ENCODE measurements at places on chromosomes 2 and 18. TPM values are rescaled to one million over a fixed set of nuclear protein-coding genes. Genes with fewer than 3 reads are reported as not detected.

ANKRD53 gene
- total RNA-seq: 1.3 TPM

GALNT14 gene
- 84.6 TPM for total RNA-seq

GRCh38 chr2:233247744-233248143, 3.7 kb upstream of the ATG16L1 start:
- H3K36me3 ChIP-seq: no peaks in the 10 kb centered on the region
- H3K4me3 ChIP-seq: no peak overlapping the region
- no peaks in the 10 kb centered on the region for H3K4me1 ChIP-seq
- H3K27me3 ChIP-seq: no peaks in the 10 kb centered on the region

DNA sequence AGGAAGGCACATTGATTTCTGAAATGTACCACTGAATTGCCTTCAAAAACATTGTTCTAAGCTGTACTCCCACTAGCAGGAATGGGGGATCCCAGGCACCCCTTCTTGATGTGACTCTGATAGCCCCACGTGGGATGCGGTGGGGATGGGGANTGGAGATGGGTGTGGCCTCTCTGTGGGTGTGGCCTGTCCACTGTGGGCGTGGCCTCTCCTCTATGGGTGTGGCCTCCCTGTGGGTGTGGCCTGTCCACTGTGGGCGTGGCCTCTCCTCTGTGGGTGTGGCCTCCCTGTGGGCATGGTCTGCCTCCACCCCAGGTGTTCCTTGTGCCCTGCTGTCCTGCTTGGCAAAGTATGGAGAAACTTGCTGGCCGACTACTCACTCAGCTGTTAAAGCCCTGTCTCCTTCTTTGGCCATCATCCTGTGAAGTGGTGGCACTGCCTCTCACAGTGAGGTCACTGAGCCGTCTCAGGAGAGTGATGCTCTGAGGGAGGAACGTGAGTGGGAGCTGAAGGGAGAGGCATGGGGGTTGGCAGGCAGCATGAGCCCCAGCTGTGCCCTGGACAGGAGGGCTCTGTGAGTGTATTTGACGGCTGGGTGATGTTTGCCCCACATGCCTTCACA, 6.7 kb upstream of the PARD6G start:
- DNase-seq: no peak
- H3K36me3 ChIP-seq: no peaks in the 10 kb centered on the region
- H3K4me3 ChIP-seq: no peak overlapping the region
- H3K4me1 ChIP-seq: no peaks in the 10 kb centered on the region

DNA sequence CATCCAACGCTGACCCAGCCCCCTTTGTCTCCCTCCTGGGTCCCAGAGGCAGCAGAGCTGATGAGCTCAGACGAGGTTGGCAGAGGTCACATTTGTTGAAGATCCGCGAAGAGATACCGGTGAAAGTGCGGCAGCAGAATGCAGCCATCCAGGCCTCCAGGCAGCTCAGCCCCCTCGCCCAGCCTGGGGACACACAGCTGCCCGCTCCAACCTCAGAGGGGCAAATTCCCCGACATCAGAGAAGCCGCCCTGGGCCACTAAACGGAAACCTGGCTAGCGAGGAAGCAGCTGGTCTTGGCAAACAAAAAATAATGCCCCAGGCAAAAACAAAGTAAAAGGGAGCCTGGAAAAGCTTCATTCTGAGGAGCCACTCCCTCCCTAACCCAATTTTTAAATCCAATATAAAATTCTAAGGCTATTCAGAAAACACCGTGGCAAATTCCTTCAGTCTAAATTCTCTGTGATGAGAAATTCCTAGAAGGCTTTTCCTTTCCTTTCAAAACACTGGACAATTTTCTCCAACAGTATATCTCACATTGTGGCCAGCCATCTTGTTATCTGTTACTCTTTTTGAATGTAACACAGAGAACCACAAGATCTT, 262.4 kb downstream of the SS18 start:
- H3K27me3 ChIP-seq: no peaks in the 10 kb centered on the region
- no peak for DNase-seq
- no peaks in the 10 kb centered on the region for H3K36me3 ChIP-seq
- no peaks in the 10 kb centered on the region for H3K4me1 ChIP-seq
- H3K27ac ChIP-seq: no peak overlapping the region
